HepG2 (cell line): ENCODE measurements at places on chromosomes 6 and 20.

- DNase-seq, result no peak
These were observed 101.5 kb downstream of the LAMP5 start for GRCh38 chr20:9615766-9616454.

DNA sequence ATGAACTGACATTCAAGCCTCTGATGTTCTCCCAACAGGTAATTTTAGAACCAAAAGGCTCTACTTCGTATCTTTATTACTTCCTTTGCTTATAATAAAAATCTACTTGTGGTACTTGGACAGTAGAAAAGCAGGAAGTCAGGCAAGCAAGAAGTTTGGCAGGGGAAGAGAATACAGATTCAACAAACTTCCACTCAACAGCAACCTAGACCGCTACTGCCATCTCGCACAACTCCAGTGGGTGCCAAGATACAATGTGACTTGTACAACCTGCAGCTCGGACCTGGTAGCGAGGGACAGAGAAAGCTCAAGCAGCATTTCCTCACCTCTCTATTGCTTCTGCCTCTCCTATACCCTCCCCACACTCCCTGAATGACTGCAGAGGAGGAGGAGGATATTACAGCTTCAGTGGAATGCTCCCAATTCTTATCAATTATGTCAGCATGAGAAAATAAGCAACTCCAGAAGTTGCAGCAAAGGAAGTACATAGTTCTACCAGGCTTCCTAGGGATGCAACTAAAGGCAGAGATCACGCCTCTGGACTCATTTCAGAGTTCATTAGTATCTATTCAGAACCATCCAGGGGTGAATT, 76.5 kb downstream of the MBOAT1 start:
- no peak for DNase-seq

GRCh38 chr20:3209257-3209945, at the start of gene ITPA:
Gene ITPA (plus strand): TSS chr20:3209498. CDS start chr20:3209552, 54 bp downstream.
- peak; percentile 75 for DNase-seq

- no peak for DNase-seq
These were observed 454.6 kb upstream of the KHDRBS2 start for GRCh38 chr6:62740596-62740995.

- DNase-seq, result no peak
These were observed 130.2 kb upstream of the SYNDIG1 start for GRCh38 chr20:24339210-24339641.
